ENCODE measurements at places on chromosomes 4 and X. TPM values are rescaled to one million over a fixed set of nuclear protein-coding genes. Genes with fewer than 3 reads are reported as not detected.

DNA sequence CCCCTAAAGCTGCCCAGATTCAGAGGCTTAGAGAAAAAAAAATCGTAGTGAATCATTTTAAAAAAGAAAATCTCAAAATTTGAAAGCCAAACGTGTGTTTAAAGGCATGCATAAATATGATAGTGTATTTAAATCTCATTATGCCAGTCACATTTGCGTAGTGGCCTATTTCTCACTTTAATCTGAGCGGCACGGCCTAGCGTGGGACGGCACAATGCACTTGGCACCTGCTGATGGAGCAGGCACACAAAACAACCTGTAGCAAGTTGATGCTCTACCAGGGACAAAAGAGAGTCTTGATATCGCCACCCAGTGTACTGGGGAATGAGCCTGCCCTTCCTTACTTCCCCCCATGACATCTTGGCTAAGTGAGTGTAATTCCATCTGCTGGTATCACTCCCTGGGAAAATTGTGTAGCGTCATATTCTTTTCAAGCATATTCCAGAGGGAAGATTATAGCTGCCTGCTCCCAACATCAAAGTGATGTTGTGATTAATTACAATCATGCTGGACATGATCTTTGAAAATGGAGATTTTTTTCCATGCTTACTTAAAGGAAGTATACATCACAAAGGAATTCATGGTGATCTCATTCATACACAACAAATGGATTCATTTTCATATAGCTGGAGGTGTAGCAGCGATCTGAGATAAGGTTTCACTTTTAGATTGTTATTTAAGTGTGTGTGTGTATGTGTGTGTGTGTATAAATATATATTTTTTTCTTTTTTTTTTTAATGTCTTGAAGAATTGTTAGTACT is 138.8 kb downstream of the DCTD start:
- DNase-seq, result no peak

- DNase-seq, result no peak
Measured at GRCh38 chr4:119124352-119124751, 11.3 kb upstream of the MYOZ2 start.

- DNase-seq, result no peak
Measured at GRCh38 chr4:119543779-119544178, 84.8 kb downstream of the PDE5A start.

GRCh38 chrX:112536544-112536943 is 143.2 kb downstream of the LHFPL1 start:
- DNase-seq, result no peak

DNA sequence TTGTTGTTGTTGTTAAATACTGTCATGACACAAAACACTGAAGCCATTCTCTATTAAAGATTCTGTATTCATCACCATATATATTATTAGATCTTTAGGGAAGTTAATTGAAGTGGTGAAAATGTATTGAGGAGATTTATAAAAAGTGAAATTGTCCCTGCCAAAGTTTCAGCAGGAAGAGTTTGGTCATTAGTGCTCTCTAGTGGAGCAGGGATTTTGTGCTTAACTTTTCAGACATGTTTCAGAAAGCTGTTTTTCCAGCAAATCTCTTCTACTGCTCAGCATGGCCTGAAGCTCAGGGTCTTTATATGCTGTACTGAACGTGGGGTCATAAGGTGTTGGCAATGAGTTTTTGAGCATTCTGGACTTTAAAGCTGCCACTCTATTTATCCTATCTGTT is 36.7 kb upstream of the CXXC4 start:
- no peak for DNase-seq

The KLHL15 gene
- 2.7 TPM for polyA plus RNA-seq

The RNF175 gene
- not detected for polyA plus RNA-seq

The NDNF gene
- 0.18 TPM for polyA plus RNA-seq

The ARSJ gene
- 18.4 TPM for polyA plus RNA-seq

Measured in BJ (cell line).